Activated CD4-positive, alpha-beta T cell treated with anti-CD3 and anti-CD28 coated beads, Interleukin-2, amount 10 ng/mL, durations not matched to agents 7 days and 5 days (primary cell): ENCODE measurements at places on chromosomes 7 and 10.

- DNase-seq = no peak
Measured at GRCh38 chr10:61845196-61845949, 56.1 kb upstream of the ARID5B start.

DNA sequence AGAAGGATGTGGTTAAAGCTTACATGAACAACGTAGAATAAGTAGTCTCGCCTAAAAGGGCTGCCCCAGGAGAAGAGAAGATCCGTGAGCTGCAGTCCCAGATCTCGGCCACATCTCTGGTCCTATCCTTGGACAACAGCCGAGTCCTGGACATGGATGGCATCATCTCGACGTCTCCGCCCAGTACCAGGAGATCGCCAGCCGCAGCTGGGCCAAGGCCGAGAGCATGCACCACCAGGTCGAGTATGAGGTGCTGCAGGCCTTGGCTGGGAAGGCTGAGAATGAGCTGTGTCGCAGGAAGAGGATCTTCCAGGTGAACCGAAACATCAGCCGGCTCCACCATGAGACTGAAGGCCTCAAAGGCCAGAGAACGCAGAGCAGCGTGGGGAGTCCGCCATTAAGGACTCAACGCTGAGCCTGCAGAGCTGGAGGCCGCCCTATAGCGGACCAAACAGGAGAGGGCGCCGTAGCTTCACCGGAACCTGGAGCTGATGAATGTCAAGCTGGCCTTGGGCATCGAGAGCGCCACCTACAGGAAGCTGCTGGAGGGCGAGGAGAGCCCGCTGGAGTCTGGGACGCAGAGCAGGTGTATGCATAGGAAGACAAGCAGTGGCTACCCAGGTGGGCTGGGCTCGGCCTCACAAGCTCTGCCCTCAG is 22.2 kb downstream of the LIPK start:
- peak; percentile 40 for DNase-seq

GRCh38 chr10:111493024-111493625 is 416.3 kb downstream of the ADRA2A start:
- no peak for DNase-seq

- no peak for DNase-seq
Measured at GRCh38 chr7:158424011-158424410, 163.6 kb downstream of the PTPRN2 start.

- DNase-seq = no peak
Measured at GRCh38 chr10:61283481-61284221, 169.5 kb downstream of the TMEM26 start.

DNA sequence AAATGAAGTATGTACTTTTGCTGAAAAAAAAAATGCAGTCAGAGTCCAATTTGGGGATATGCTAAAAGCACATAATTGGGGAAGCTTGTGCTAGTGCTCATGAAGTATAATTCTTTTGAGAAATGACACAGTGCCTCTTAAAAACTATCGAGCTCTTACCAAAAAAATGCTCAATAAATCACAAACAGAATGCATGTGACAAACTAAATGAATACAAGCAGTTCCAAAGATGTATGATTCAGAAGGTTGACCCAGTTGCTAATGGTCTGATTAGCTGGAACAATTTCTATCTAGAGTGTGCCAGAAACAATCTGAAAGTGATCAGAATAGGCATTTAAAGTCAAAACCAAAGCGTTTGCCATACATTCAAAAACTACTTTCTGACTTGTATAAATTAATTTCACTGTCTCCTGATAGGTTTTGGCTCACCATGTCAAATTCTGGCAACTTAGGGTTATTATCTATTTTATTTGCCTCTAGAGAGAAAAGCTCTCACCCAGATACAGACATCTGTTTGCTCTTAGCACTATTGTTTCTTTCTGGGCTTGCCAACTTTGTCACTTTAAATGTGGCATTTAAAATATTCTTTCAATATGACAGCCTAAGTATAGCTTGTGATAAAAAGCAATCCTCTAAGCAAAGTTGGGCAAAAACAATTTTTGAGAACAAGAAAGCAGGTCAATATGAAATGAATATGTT is 114.7 kb upstream of the AHR start:
- DNase-seq = no peak

DNA sequence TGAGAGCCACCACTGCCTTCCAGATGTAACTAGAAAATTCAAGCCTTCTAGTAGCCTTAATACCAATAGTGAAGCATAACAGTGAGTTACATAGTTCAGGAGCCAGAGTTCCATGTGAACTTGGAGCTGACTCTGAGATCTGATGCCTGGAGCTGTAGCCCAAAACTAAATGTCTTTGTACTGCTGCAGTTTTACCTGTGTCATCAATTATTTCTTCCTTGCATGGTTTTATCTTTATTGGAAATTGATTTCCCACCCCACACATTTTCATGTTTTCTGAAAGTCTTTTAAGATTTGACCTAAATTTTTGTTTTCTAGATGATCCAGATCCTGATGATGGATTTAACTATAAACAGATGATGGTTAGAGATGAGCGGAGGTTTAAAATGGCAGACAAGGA is 17.0 kb downstream of the OPN1SW start:
- DNase-seq = no peak

GRCh38 chr10:49109669-49110340 is 5.5 kb downstream of the VSTM4 start:
- DNase-seq = no peak

DNA sequence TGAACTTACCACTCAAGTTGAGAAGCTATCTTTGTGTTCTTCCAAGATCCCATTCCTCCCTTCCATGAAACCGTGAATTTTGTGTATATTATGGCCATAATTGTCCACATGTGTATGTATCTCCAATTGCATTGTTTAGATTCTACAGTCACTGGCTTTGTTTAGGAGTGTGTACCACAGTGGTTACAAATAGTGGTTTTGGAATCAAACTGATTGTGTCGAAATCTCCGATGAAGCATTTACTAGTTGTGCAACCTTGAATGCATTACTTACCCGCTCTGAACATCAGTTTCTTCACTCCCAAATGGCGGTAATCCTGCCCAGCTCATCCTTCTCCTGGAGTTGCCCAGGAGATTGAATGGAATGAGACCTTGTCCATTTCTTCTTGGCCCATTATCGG is 145.0 kb upstream of the ZNF32 start:
- no peak for DNase-seq

GRCh38 chr10:105714728-105715127 is 1073.6 kb downstream of the SORCS3 start:
- no peak for DNase-seq

DNA sequence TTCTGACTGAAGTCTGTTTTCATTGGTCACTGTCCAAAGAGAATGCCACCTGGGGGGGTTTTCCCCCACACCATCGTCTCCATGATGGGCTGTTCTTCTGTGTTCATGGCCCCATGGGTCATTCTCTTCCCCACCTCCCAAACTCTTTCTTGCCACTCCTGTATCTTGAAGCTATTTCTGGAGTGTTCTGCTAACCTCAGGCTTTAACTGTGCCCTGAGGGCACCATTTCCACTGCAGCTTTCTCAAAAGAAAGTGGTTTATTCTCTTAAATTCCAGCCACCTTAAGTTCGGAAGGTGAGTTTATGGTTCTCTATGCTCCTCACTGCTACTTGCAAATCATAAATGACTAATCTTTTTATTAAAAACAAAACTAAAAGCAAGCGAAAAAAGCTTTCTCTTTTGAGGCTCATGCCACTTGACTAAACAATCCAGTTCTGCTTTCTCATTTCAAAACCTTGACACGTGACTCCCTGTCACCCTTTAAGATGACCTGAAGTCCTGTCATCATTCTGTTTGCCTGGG is 7.4 kb upstream of the APBB1IP start:
- DNase-seq = peak; percentile 57

DNA sequence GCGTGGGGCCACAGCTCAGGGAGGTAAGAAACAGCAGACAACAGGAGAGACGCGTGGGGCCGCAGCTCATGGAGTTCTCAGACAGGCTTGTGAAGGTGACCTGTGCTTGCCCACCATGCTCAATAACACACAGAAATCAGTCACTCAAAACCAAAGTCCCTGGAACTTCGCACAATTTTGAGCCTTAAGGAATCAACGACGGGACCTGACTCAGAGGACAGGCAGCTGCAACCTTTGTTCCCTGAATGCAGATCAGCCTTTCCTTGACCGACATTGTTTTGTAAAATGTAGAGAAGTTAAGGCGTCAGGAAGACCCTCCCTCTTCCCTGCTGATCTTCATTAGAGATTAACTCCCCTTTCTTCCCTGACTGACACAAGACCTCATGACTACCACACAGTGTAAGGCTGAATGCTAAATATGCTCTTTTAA is 8.5 kb upstream of the KNDC1 start:
- no peak for DNase-seq

DNA sequence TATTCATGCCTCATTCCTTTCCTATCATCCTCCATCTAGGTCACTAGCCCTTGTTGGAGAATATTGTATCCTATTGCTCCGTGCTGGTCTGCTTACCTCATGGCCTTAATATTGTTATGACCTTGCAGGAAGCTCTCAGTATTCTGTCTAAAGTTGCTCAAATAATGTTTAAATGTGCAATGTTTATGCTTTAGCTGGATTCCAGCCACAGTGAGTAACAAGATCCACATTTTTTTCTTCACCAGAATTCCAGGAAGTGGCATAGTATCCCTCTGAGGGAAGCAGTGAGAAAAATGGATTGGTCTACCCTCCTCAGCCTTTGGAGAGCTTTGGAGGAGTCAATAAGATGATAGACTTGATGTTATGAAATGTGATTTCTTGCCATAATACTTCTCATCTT is 402.6 kb downstream of the NRG3 start:
- no peak for DNase-seq

DNA sequence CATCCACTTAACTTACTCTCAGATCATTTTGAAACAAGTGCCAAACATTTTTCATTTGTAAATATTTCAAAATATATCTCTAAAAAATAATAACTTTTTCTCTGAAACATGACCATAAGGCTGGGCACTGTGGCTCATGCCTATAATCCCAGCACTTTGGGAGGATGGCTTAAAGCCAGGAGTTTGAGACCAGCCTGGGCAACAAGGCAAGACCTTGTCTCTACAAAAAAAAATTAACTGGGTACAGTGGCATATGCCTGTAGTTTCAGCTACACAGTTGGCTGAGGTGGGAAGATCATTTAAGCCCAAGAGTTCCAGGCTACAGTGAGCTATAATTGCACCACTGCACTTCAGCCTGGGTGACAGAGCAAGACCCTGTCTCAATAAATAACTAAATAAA is 36.4 kb downstream of the USP54 start:
- DNase-seq = no peak

- no peak for DNase-seq
Measured at GRCh38 chr10:19713800-19714525, 102.3 kb upstream of the PLXDC2 start.

DNA sequence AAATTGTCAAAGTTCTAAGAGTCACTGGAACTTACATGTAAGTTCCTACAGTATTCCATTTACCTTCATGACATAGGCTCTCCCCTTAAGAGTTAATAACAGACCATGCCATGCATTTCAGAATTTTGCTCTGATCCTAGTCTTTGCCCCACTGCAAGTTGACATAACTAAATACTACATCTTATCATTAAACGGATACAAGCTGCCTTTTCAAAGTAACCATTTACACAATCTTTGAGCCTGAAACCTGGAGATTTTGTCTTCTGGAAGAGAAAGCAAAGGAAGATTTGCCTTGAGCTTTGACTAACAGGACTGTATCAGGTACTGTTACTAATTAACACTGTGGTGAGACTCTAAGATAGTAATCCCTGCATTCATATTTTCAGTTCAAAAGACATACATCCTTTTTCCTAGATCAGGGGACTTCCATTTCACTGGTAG is 9.3 kb upstream of the AKR1D1 start:
- DNase-seq = no peak

GRCh38 chr10:84540617-84541288 is 212.4 kb downstream of the CCSER2 start:
- DNase-seq = peak; percentile 68

DNA sequence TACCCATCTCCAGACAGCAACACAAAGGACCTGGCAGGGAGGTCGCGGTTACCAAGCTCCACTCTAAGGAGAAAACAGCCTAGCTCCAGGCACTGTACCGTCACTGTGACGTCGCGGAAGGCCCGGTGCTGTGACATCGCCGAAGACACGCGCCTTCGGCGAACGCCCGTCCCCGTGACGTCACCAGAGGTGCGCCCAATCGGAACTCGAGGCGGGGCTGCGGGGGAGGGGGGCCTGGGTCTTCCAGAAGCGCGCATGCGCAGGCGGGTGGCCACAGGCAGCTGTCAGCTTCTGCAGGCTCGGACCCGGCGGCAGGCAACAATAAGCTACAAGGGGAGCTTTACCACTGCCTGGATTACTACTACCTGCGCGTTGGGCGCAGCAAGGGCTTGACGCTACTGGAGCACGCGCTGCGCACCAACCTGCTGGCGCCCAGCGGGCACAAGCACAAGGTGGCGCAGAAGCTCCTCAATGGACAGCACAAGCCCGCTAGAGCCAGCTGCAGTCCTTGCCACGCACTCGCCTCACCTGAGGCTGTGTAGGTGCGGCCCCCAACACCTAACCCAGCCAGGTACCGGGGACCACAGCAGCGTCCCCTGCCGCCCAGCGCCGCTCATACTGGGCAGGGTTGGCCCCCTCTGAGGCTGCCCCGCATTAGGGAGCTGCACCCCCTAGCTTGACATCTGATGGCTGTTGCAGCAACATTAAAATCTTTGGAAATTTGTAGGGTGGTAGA is 208.4 kb downstream of the TPST1 start:
- DNase-seq = peak; percentile 91

DNA sequence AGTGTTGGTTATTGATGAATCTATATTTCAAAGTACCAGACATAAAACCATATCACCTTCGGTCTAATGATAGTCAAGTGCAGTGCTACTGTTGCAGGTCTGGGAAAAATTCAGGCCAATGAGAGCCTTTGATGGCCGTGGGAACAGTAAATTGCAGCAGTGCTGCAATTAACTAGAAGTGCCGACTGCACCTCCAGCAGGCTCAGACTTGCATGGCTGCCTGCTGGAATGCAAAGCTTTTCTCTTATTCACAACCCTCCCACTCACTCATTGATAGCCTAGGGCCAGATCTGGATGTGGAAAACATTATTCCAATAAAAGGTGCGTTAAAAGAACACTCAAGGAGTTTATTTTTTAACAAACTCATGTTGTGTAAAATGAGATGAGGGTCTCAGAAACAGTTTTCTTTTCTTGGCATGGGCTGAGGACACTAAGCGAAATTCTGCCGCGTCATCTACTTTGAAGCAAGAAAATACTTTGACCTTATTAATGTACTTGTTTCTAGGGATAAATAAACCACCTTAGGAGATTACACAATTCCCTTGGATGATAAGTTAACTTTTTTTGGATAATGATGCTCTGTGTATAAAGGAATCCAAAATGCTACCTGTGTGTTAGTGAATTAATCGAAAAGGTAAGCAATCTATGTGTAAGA is 17.1 kb downstream of the PLXDC2 start:
- DNase-seq = no peak

GRCh38 chr10:122342293-122343134 is 32.0 kb upstream of the PLEKHA1 start:
- peak; percentile 64 for DNase-seq

- DNase-seq = no peak
Measured at GRCh38 chr7:38855867-38856266, 53.1 kb downstream of the VPS41 start.

GRCh38 chr7:123075838-123076467 is 80.5 kb upstream of the TAS2R16 start:
- no peak for DNase-seq
